Activated naive CD4-positive, alpha-beta T cell treated with anti-CD3 and anti-CD28 coated beads, Interleukin-2, amount 10 ng/mL, durations not matched to agents 7 days and 5 days (primary cell): ENCODE measurements at places on chromosomes 13 and 19.
A peak's percentile ranks its signal among the peaks of the same experiment; 100 is the strongest.

DNA sequence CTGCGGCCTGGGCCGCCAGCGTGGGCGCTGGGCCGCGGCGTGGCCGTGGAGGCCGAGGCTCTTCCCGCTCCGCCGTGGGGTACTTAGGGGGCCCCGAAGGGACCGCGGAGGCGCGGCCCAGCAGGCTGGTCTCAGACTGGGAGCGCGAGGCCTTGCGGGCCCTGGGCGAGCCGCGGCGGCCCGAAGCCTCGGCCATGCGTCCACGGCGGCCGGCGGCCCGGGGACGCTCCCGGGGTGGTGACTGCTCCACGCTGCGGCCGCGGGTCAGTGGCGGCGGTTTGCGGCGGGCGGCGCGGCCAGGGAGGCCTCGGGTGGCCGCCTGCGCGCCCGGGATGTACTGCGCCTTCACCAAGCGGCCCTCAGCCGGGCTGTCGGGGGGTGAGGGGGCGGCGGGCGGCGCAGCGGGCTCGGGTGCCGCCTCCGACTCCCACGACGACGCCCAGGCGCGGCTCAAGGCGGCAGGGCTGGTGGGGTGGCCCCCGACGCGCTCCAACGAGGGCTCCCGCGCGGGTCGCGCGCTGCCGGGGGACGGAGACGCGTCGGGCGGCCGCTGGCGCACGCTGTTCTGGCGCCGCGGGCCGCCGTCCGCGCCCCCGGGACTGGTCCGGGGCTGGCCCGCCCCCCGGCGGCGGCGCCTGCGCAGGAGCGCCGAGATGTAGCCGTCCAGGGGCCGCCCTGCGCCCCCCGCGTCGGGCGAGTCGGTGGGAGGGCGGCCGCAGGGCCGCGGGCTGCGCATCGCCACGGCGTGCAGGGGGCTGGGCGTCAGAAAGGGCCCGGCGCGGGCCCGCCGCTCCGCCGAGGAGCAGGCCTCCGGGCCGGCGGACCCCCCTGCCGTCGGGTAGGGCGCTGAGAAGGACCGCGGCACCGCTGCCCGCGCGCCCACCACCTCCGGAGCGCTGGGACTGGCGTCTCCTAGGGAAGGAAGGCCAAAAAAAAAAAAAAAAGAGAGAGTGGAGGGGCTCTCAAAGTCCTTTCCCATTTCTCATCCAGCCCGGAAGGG, 11.7 kb downstream of the DACT3 start:
- DNase-seq, result no peak

GRCh38 chr13:45662162-45662561, 40.0 kb upstream of the CBY2 start:
- DNase-seq, result no peak

GRCh38 chr19:55082020-55082851, 6.6 kb downstream of the EPS8L1 start:
- DNase-seq, result peak; percentile 60

DNA sequence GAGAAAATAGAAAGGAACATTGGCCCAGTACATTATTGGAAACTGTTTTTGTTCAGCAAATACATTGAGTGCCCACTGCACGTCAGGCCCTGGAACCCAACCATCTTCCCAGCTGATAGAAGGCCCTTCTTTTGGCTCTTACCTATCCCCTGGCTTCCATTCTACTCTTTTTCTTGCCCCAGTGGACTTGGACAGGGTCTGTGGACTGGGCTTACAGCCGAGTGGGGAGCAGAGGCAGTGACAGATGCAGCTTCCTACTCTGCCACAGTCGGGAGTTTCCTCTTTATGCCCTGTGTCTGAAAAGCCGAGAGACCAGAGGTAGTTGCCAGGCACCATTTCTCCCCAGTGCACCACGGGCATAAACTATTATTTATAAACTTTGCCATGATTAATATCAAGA, 70.4 kb downstream of the ARHGAP35 start:
- no peak for DNase-seq

GRCh38 chr13:78121459-78122348, 203.1 kb upstream of the EDNRB start:
- DNase-seq, result peak; percentile 51

- no peak for DNase-seq
Measured at GRCh38 chr19:28044477-28044876, 1168.5 kb downstream of the UQCRFS1 start.

DNA sequence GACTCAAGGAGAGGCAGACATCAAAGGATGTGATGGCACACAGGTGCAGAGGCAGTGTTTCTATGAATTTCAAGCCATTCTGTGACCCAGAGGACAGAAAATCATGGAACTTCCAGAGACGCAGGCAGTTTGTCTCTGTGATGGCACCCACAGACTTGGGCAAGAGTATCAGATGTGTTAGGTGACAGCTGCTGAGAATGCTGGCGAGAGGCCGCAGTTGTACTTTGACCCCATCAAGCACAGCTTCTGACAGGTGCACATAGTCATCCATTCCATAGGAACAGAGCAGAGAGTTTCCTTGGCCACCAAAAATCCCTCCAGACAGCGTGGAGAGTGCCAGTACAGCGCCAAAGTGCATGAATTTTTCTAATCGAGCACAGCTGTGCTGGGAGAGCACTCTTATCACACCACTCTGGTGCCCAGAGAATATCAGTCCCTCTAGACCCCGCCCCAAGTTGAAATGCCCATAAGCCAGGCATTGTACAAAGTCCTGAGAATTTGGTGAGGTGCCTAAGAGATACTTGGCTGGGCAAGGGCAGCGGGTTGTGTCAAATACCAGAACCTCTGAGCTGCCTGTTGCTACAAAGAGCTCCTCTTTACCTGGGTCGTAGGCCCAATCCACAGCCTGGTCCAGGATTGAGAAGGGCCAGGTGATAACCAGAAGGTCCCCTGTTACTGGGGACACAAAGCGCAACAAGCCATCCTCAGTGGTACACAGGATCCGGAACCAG, 12.4 kb downstream of the WDR87 start:
- no peak for DNase-seq

DNA sequence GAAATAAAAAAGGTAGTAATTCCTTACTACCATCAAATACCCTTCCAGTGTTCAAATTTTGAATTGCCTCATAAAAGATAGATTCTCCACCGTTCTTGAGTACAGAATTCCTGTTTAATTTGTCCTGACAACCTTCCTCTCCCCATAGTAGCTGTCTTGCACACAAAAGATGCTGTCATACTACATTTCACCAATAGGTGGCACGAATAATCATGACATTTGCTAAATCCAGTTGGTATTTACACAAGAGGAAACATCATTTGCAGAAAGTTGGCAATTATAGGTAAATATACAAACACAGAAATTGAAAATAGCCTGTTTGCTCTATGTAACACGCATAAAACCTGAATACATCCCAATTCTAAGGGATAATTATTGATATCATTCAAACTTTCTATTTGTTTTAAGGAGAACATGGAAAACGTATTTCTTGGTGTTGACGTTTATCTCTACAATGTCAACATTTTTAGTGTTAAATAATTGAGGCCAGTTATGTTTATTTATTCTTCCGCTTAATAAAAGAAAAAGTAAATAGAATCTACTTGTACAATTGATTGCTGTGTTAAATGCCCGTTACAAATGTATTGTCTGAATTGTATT, 58.3 kb upstream of the CLDN10 start:
- no peak for DNase-seq

- no peak for DNase-seq
Measured at GRCh38 chr13:107289540-107289939, 721.6 kb upstream of the ARGLU1 start.
